ENCODE measurements at places on chromosomes 11 and 22.
A peak's percentile ranks its signal among the peaks of the same experiment; 100 is the strongest.

DNA sequence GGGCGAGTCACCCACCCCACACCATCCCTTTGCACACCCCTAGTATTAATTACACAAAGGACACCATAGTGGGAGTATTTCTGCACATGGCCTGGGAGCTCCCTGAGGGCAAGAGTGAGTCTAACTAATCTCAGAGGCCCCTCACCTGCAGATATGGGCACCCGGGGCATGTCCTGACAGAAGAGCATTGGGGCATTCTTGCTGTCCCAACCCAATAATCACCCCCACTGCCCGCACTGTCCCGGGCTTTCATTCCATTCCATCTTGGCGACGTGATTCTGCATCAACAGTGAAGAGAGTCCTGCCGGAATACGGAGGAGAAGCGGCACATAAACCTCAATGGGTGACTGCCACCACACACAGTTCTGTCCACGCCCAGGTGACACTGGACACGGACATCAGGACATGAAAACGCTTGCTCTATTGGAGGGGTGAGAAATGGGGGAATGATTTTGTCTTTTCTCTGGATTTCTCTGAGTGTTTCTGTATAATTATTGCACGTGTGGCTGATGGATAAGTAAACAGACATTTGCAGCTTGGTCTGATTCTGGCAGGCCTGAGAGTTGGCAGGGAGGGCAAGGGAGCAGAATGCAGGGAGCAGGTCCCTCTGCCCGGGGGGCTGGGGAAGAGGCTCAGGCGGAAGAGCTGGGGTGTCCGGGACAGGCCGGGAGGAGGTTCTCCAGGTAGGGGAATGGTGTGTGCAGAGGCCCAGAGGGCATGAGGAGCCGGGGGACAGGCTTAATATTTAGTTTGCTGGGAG, 38.2 kb downstream of the SCUBE1 start:
- DNase-seq: no peak

- DNase-seq: no peak
Measured at GRCh38 chr11:86160541-86161149, 83.9 kb upstream of the EED start.

DNA sequence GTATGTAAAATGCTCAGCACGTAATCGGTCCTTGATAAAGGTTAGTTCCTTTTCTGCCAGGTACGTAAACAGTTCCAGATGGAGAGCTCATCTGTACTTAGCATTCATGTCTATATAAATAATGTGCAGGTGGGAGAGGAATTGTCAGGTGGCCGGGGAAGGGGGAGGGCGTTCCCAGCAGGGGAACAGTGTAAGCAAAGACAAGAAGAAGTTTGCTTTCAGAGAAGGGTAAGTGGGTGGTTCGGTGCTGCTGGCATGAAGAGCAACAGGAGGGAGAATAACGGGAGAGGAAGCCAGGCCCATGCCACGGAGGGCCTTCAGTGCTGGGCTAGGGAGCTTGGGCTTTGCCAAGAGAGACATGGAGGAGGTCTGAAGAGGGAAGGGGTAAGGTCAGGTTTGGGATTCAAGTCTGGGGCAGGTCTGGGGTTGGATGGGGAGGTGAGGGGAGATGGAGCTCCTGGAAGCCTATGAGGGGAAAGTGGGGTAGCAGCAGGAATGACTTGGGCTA, 11.4 kb upstream of the WNT11 start:
- no peak for DNase-seq

GRCh38 chr11:111627591-111627990, 25.3 kb downstream of the SIK2 start:
- DNase-seq: no peak

GRCh38 chr22:36729321-36729720, 25.8 kb upstream of the CACNG2 start:
- DNase-seq: no peak

DNA sequence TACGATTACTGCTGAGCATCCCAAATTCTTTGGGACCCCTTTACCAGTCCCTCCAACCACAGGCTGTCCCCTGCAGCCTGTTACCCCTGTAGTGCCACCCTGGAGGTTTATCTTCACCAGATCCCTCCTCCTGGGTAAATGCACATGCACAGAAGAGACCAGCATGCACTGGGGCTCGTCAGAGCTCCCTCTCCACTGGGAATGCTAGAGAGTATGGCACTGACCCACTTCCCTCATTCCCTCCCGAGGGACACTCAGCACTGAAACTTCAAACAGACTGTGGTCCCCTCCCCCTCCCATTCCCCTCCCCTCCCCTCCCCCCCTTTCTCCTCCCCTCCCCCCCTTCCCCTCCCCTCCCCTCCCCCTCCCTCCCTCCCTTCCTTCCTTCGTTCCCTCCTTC, 49.1 kb downstream of the C11orf91 start:
- no peak for DNase-seq

DNA sequence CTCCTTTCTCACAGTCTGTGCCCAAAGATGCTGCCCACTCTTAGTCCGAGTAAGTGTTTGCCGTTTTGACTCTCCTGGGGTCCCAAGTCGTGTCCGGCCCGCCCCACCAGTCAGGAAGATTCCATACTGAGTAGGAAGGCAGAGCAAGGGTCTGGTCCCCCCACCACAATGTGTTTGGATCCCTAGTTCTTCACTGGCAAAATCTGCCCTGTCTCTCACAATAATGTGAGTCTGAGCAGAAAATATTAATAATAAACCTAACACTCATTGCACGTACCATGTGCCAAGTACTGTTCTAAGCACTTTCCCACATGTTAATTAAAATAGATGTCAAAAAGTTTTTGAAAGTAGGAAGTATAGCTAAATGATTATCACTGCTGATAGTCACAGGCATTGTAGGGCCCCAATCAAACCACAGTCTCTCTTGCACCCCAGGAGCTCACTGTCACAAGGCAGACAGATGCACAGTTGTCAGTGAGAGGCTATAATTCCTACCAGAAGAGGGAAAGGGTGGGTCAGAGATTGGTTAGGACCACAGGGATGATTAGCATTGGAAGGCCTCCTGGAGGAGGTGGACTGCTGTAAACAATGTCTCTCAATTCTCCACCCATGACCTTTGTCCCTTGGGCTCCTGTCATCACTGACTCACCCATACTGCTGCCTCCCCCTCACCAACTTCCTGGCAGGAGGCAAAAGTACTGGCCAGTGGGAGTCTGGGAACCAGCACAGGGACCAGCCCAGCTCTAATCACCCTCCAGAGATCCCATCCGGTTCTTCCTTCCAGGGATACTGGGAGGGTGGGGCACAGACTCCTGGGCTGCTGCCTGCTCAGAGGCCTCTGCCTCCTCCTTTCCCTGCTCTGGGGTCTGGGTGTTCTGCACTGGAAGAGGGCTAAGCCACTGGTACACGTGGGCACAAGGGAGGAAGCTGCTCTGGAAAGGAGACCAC, 1.0 kb upstream of the POLD4 start:
- peak; percentile 94 for DNase-seq

- no peak for DNase-seq
Measured at GRCh38 chr11:121626980-121627379, 174.2 kb upstream of the SORL1-AS1 start.

DNA sequence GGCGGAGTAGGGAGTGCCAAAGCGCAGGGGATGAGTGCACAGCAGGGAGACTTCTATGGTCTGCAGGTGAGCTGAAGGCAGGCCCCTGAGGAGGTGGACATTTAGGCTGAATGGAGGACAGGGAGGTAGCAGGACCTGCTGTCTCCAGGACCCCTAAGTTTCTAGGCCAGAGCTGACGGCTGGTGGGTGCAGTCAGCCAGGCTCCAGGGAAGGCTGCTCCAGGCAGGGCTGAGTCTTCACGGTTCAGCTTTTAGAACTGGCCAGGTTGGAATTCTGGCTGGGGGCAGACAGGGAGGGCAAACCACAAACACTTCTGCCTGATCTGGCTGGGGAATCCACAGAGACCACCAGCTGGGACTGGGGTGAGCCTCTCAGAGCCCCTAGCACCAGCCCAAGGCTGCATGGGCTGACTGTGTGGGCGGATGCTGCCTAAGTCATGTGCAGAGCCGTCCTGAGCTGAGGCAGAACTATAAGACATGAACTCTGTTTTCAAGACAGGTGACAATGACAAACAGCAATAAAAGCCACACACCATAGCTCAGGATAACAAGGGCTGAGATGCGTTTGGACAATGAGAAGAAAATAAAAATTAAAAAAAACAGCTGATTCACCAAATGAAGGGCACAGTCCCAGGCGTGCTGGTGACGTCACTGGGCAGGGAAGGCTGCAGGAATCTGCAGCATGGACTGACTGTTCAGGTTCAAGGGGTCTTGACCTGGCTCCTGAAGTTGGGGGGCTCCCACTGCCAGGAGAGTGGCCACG, 10.4 kb upstream of the MALAT1 start:
- no peak for DNase-seq

DNA sequence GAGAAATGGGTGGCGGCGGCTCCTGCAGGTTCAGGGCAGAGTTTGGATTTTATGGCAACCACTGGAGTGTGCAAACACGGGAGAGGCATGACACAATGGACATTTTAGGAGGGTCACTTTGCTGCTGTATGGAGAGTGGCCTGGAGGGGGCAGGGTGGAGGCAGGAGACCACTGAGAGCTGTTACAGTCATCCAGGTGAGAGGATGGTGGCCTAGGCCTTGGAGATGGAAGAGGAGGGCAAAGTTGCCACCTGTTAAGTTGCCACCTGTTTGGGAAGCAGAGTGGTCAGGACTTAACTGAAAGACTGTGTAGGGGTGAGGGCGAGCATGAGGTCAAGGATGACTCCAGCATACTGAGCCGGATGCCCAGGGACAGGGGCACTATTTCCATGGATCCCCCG, 2.3 kb upstream of the RAD9A start:
- no peak for DNase-seq

- DNase-seq: peak; percentile 24
Measured at GRCh38 chr11:36744375-36745168, 146.5 kb upstream of the RAG2 start.

GRCh38 chr11:16784097-16784496, 45.6 kb downstream of the C11orf58 start:
- DNase-seq: no peak

DNA sequence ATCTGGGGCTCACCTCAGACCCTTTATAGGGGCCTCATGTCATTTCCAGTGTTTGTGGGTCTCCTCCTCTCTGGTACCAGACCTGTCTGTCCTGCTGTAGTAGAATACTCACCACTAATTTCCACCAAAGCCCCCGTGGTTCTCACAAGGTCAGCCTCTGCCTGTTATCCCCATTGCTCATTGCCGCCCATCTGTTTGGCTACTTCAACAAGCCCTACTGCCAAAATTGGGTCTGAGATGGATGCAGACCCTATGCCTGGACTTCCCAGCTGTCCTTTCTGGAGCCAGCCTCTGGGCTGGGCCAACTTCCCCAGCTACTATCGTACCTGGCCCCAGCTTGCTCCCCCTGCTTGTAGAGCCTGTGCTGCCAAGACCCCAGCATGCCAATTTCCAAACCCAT, 152.1 kb upstream of the ISX start:
- DNase-seq: no peak

DNA sequence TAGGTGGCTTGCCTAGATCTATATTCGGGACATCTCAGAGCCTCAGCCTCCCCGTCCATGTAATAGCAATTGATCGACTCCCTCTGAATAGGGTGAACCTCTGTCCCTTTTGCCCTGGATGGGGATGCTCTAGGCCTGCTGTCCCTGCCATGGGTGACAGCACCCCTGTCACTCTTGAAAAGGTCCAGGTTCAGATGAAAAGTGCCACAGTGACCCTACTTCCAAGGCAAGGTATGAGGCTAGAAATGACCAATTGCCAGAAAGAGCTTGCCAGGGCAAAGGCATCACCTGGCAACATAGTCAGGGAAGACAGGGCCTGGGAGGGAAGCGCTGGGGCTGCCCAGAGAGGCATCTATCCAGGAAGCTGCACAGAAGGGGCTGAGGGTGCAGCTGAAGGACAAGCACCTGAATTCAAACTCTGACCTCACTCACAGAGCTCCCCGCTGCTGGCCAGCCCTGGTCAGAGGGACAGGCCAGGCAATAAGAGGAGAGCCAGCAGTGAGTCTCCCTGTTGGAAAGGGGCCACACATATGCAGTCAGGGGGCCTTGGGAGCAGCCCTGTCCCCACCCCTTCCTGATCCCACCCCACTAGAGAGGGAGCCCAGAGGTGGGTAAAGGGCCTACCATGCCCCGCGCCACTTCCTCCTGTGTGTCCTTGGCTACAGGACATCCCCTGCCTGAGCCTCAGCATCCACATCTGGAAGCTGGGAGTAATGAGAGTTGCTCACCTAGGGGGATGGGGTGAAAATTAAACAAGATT, 9.0 kb upstream of the APOBEC3A start:
- DNase-seq: no peak

DNA sequence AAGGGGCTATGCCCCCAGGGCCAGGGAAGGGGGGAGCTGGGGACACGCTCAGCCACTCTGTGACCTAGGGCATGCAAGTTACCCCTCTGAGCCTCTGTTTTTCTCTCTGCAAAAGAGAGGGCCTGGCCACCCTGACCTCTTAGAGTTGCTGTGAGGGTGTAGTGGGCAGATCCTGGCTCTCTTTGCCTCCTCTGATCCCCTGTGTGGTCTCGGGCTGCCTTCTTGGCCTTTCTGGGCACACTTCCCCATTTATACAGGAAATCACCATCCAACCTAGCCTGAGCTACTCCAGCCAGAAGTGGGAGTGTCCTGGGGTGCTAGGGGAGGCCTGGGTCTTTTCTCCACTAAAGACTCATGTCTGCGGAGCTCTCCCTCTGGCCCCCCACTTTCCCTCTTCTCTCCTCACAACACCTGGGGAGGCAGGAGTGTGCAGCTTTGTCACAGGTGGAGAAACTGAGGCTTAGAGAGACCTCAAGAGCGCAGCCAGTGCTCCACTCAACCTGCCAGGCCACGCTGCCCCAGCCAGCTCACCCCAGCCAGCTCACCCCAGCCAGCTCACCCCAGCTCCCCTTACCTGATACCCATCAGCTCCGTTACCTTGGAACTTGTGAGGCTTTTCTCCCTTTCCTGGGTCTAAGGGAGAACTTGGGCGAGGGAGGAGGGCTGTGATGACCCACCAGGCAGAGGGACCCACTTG, 1.4 kb downstream of the AIFM3 start:
- no peak for DNase-seq

- DNase-seq: no peak
Measured at GRCh38 chr11:84922836-84923235, 704.3 kb downstream of the DLG2 start.

GRCh38 chr11:134235399-134235798, 10.9 kb downstream of the VPS26B start:
- no peak for DNase-seq

GRCh38 chr11:9600644-9601036, 27.2 kb downstream of the WEE1 start:
- no peak for DNase-seq

GRCh38 chr22:30890686-30891442, 77.7 kb downstream of the MORC2 start:
- DNase-seq: no peak

DNA sequence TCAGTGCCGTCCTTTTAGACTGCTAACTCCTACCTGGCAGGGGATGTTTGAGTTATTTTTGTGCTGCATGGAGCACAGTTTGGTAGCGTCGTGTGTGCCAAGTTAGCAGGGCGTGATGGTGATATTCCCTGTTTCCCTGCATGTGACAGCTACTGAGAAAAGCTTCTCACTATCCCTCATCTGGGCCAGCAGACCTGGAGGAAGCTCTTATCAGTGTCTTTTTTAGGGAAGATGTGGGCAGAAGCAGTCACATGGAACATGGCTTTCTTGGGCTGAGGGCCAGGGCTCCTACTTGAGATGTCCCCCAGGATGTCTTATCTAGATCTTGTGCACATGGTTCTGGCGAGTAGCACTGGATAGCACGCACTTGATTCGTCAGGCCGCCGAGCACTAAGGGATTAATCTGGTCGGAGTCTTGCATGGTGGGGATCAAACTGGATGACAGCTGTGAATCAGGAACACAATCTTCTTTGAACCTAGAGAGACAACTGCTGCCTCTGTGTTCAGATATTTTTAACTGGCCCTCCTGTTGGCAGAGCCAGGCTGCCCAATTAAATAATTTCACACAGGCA, 33.8 kb downstream of the TECTA start:
- DNase-seq: no peak

All from GM04504 (cell line).